ENCODE measurements at places on chromosomes 1 and 21.
A peak's percentile ranks its signal among the peaks of the same experiment; 100 is the strongest.

DNA sequence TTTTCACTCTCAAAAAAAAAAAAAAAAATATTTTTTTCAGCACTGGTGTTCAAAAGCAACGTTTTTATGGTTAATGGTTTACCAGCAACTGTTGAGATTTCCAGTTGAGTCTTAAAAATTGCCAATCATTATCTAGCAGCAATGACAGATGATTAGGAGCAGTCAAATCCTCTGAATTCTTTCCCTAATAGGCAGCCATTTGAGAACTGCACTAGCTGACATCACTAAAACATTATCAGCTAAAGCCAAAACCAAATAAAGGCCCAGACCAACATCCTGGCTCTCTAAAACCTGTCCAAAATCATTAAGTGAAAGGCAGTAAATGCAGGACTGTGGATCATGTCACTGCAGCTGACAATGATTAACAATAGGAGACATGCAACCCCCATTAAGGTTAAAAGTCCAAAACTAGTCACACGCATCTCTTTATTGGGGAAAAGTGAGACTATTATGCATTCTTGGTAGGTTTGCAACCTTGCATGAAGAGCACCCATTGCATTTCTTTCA, 14.0 kb downstream of the SFPQ start:
- no peak for DNase-seq

DNA sequence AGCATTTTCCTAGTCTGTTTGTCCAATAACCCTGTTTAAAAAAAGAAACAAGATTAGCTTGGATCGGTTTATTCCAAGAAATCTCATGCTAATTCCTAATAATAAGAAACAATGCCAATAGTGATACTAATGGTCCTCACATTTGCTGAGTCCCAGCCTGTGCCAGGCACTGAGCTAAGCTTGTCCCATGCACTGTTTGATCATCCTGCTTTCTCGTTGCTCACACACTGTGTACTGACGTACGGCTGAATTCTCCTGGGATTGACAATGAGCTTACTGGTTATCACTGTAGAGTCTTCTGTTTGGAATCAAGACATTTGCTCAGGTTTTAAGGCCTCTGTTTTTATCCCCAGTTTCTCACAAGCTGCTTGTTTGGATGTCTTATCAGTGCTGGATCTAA, 71.1 kb downstream of the CACNA1E start:
- DNase-seq: no peak

DNA sequence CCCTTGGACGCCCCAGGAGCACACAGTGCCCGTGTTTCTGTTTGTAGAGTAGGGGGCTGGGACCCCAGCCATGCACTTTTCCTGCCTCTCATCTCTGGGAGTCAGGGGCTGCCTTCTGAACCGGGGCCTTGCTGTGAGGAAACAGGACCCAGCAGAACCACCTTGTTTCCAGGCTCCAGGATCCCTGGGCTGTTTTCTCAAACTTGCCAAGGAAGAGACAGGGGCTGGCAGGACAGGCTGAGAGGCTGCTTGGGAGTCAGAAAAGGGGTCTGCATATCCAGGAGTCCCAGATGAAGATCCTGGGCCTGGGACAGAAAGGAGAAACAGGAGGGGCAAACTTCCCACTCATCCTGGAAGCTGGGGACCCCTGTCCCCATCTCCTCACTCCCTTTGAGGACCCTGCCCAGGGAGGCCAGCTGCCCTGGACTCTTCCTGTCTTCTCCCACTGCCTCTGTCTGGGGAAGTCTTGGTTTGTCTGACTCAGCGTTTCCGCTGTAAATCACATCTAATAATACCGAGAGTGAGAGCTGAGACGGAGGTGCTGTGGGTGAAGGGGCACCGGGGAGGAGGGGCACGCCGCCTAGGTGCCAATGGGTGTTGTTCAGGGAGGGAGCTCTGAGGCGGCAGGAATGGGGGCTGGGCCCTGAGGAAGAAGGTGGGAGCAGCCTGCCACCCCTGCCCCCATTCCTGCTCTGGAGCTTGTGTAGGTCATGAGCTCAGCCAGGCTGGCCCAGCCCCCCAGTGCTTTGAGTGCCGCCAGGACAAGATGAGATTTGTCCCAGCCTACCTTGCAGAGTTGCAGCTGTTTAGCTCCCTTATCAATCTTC, 16.7 kb downstream of the POU3F1 start:
- DNase-seq: peak; percentile 64

GRCh38 chr21:21182401-21183010, 184.3 kb downstream of the NCAM2 start:
- DNase-seq: no peak

GRCh38 chr1:168691541-168691940, 37.5 kb downstream of the DPT start:
- no peak for DNase-seq
